ENCODE measurements at places on chromosomes 16 and 17. TPM values are rescaled to one million over a fixed set of nuclear protein-coding genes. Genes with fewer than 3 reads are reported as not detected.

MEIOC gene
- polyA plus RNA-seq = 0.91 TPM

TVP23C gene
- 37.5 TPM for polyA plus RNA-seq

NHLRC4 gene
- 3.2 TPM for polyA plus RNA-seq

CCL22 gene
- 0.22 TPM for polyA plus RNA-seq

KRT33B gene
- not detected for polyA plus RNA-seq

FBXL20 gene
- 15.2 TPM for polyA plus RNA-seq

SSH2 gene
- polyA plus RNA-seq = 24.3 TPM

CSH1 gene
- polyA plus RNA-seq = 1.0 TPM

AGRP gene
- polyA plus RNA-seq = not detected

ENPP7 gene
- polyA plus RNA-seq = not detected

AP2B1 gene
- 154 TPM for polyA plus RNA-seq

Measured in left lung (tissue), 14 donors.